ENCODE measurements at places on chromosomes 4 and X.
A peak's percentile ranks its signal among the peaks of the same experiment; 100 is the strongest.

GRCh38 chrX:2875798-2876399 is 47.2 kb downstream of the GYG2 start:
- no peak for DNase-seq

DNA sequence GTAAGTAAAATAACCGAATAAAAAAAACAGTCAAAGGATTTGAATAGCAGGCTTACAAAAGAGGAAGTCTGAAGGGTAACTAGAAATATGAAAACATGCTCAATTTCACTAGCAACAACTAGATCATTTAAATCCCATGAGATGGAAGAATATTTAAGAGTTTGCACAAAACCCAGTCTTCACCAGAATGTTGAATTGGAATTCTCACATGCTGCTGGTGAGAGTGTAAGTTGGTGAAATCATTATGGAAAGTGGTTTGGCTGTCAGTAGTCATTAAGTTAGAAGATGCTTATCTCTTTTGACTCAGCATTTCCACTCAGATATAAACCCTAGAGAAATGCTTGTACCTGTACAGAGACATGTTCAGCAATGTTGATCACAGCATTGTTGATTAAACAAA is 110.1 kb downstream of the PGRMC2 start:
- no peak for DNase-seq

GRCh38 chr4:153651587-153651986 is 32.5 kb upstream of the TLR2 start:
- DNase-seq: no peak

GRCh38 chr4:36446275-36446674 is 164.9 kb downstream of the DTHD1 start:
- no peak for DNase-seq

- no peak for DNase-seq
These were observed 74.1 kb downstream of the TAB3 start for GRCh38 chrX:30814978-30815377.

DNA sequence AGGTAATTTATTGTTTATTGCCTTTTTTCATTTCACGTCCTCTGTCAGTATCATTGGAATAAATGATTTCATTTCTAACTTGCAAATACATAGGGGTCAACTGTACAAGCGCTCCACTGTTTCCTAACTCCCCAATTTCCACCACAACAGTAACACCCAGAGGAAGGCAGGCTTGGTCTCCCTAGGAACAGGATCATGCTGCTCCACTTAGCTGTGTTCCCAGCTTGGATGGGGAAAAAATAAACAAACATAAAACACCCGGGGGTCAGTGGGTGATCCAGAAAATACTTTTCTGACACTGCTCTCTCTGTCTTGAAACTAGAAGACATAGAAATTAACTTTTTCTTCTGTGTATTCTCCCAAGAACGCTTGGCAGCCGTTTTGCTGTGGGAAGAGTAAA is 772.5 kb downstream of the TRIML1 start:
- no peak for DNase-seq

- peak; percentile 13 for DNase-seq
These were observed 484 bp downstream of the GALNTL6 start for GRCh38 chr4:171813526-171814250.

- no peak for DNase-seq
These were observed 240.0 kb upstream of the PSAPL1 start for GRCh38 chr4:7674706-7675105.

DNA sequence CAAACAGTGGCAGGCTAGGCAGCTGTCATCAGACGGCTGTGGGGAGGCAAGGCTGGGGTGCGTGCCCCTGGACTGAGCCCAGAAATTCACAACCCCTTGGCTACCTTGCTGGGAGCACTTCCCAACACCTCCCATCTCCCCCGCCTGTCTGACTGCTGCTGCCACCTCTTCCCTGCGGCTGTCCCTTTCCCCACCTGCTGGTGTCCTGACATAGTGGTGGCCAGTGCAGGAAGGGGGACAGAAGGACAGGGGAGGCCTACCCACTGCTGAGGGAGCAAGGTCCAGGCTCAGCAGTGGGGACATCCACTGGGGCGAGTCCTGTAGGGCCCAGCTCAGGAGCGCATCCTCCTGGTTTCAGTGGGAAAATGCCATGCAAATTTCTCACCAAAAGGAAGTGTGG is 3.4 kb downstream of the ABCD1 start:
- DNase-seq: no peak

DNA sequence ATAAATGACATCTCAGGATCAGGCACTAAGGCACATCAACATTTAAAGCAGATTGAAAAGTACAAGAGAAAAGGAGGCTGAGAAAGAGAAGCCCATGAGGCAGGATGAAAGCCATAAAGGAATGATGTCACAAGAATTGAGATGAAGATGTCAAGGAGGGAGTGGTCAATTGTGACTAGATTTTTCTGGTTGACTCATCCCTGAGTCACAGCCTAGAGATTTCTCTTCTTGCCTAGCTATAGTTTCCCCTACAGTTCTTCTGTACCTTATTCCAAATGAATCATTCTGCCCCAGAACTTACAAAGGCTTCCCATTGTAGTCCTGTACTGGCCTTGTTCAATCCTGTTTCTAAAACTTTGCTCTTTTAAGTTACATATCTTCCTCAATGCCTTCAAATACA is 3.4 kb upstream of the USP53 start:
- DNase-seq: no peak

GRCh38 chrX:53813670-53814440 is 127.3 kb upstream of the HUWE1 start:
- no peak for DNase-seq

GRCh38 chr4:74097631-74098426 is 1.2 kb downstream of the CXCL2 start:
- DNase-seq: no peak

DNA sequence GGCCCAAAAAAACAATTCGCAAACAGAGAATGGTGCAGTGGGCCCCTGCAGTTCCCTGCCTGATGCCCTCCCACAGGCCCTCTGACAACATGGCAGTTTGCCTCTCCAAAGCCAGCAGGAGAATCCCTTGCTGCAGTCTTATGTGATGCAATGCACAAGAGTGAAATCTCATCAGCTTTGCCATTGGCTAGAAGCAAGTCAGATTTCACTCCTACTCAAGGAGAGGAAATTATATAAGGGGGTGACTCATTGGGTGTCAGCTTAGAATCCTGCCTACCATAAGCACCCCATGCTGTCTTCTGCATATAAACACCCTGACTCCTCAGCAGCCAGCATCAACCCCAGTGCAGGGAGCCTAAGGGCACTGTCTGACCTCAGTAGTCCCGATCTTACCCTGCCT is 157.3 kb upstream of the LDB2 start:
- no peak for DNase-seq

DNA sequence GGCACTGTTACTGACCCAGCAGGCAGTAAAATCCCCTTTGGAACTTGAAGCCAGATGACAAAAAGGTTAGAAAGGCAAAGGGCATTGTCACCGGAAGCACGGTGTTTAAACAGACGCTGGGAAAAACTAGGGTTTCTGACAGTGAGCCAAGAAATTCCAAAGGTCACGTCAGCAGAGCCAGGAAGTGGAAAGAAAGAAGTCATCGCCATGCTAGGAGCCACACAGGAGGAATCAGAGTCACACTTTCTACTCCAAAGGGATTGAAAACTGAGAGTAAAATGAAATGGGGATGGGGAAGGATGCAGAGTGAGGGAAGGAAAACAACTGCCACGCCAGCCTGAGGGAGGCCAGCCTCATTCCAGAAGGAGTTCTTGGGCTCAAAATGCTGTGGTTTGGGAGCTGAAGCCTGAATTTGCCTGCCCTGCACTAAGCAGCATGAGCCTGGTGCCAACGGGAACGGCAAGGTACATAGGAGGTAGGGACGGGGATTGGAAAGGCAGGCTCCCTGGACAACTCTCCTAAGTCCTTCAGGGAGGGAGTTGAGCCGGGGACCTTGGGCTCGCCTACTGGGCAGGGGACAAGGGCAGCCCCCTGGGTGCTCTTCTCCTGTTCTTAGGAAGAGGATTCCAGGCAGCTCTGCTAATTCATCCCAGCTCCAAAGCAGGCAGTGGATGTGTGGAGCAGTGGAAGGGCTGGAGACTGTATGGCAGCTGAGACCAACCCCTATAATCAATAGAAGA is 66.8 kb downstream of the SOWAHB start:
- no peak for DNase-seq

DNA sequence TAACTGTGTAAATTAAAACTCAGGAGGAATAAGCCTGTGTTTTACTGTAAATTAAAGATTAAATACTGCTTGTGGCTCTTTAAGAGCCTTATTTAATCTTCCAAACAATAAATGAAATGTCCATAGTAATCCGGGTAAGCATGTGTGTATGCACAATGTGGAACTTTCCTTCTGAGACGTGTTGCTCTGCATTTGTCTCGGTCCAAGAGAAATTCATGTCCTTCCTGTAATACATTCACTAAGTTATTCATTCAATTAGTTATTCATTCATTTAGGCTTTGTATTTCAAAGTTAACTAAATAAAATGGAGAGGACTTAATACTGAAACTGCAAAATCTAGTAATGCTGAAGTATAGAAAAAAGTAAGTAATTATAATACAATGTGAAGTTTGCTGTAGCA is 2728.8 kb downstream of the PCDH7 start:
- no peak for DNase-seq

- no peak for DNase-seq
These were observed 72.0 kb upstream of the MAGEB16 start for GRCh38 chrX:35726176-35726575.

Measured in NCI-H1930 (cell line).